Esophagus mucosa (tissue), 1 donor: ENCODE measurements at places on chromosomes 2 and 18. TPM values are rescaled to one million over a fixed set of nuclear protein-coding genes. Genes with fewer than 3 reads are reported as not detected.

DYNAP gene
- total RNA-seq, result 26.2 TPM

XIRP2 gene
- total RNA-seq, result 0.28 TPM

IAH1 gene
- 32.2 TPM for total RNA-seq

OTOF gene
- total RNA-seq, result not detected

KANSL3 gene
- 19.0 TPM for total RNA-seq

MAP2 gene
- total RNA-seq, result 6.4 TPM

UXS1 gene
- total RNA-seq, result 18.2 TPM
